Stimulated activated CD4-positive, alpha-beta T cell treated with anti-CD3 and anti-CD28 coated beads, Interleukin-1b, Interleukin-23, amount 100 ng/mL, for 1 hour (primary cell): ENCODE measurements at places on chromosomes 6 and 20.
A peak's percentile ranks its signal among the peaks of the same experiment; 100 is the strongest.

GRCh38 chr6:150600301-150601017 is 774 bp downstream of the PLEKHG1 start:
- peak; percentile 4 for DNase-seq

- DNase-seq: no peak
Measured at GRCh38 chr6:36109092-36109491, 21.2 kb upstream of the MAPK13 start.

- no peak for DNase-seq
Measured at GRCh38 chr6:20876561-20876960, 342.3 kb downstream of the CDKAL1 start.

DNA sequence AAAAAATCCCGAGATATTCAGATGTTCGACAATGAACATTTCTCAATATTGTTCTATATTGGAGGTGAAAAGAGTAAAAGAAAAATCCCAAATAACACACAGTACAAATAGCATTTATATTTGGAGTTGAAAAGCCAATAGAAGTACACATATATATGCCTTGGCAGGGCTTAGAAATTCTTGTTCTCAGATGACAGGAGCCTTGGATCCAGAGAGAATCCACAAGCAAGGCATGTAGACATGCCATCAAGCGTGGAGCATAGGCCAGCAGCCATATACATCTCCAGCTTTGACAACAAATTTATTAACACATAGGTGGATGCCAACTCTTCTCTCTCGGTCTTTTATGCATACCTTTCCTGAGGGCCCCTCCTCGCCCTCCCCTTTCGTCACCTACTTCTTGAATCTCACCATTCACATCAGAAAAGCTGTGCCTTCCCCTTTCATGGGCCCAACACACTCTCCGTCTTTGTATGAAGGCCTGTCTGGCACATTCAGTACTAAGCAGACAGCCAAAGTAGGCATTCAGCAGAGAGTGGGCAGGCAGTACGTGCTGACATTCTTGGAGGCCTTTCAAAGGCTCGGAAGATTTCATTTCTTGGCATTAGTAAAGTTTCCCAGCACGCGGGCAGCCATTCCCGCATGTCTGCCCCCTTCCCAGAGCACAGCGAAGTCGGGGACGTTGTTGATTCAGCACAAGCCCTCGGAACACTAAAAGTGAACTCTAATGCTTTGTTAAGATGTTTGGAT is 18.2 kb downstream of the NEDD9 start:
- no peak for DNase-seq

GRCh38 chr20:20024942-20025341 is 7.8 kb downstream of the NAA20 start:
- DNase-seq: no peak

- no peak for DNase-seq
Measured at GRCh38 chr6:170029416-170030283, 261.2 kb downstream of the DLL1 start.

GRCh38 chr6:153852481-153852880 is 186.6 kb upstream of the OPRM1 start:
- no peak for DNase-seq

DNA sequence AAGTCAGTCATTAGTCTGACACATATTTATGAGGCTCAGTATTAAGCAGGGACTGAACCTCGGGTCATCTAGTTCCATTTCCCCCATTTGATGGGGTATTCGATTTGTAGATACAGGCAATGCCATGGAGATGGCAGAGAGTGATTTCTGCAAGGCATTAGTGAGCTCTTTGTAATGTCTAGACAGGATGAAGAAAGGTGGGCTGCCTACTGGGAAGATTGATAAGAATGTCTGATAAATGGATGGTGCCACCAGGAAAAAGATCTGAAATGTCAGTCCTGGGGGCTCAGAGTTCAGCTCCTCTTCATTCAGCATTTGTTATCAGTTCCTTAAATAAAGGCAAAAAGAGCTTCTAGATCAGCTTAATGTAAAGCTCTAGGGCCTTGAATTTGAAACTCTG is 51.4 kb downstream of the HS3ST5 start:
- DNase-seq: no peak

DNA sequence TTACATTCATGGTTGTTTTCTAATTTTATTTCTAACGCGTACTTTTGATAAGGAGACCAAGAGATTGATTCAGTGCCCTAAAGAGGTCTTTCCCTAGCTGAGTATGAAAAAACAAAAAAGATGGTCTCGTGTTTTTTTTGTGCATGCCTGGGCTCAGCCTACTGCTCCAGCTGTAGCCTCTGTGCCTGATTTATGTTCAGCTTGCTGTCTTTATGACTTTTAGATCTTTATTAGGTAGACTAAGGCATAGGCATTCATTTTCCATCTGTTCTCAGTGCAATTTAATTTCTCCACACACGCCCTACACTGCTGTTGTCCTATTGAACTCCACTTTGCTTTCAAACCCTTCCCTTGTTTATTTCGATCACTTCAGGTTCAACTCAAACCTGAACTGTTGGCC is 56.5 kb downstream of the OPRM1 start:
- DNase-seq: no peak

DNA sequence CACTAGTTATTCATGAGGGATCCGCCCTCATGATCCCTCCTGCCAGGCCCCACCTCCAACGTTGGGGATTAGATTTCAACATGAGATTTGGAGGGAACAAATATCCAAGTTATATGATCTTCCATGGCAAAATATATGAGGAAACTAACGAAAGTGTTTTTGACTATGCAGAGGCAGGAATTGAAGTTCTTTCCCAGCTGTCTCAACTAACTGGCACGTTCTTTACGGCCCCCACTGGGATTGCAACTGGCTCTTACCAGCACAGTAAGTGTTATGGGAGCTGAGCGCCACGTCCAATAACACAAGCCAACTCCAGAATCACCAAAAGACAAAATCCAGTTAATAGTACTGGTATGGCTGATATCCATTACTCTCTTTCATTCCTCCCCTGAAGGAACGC is 66.6 kb downstream of the ECT2L start:
- DNase-seq: no peak

GRCh38 chr6:162118706-162119105 is 608.9 kb downstream of the PRKN start:
- DNase-seq: no peak

GRCh38 chr6:41974281-41974825 is 32.7 kb upstream of the CCND3 start:
- DNase-seq: no peak
